AG04449 (cell line): ENCODE measurements at places on chromosomes 6 and 20.

DNA sequence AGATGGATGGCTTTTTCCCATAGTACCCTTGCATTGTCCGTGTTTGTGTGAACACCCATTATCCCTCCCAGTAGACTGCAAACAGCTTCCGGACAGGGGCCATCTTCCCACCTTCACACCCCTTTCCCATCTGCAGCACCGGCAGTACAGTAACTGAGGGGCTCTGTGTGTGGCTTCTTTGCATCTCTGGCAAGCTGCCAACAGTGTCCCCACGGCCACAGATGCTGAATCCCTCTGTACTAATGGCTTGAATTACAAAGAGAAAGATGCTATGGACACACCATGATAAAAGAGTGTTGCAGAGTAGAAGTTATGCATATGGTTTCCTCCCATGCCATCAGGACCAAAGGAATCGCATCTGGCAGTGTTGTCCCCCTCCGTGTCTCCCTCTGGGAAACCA is 101.1 kb upstream of the CDYL start:
- no peak for DNase-seq

- no peak for DNase-seq
Measured at GRCh38 chr6:3791526-3792203, 40.2 kb upstream of the PXDC1 start.

GRCh38 chr20:63027221-63027921 is 20.6 kb upstream of the BHLHE23 start:
- DNase-seq: no peak

GRCh38 chr6:3987053-3987452 is 91.9 kb downstream of the FAM217A start:
- DNase-seq: peak; percentile 17

- DNase-seq: no peak
Measured at GRCh38 chr6:145809785-145810184, 4.8 kb downstream of the FBXO30 start.

DNA sequence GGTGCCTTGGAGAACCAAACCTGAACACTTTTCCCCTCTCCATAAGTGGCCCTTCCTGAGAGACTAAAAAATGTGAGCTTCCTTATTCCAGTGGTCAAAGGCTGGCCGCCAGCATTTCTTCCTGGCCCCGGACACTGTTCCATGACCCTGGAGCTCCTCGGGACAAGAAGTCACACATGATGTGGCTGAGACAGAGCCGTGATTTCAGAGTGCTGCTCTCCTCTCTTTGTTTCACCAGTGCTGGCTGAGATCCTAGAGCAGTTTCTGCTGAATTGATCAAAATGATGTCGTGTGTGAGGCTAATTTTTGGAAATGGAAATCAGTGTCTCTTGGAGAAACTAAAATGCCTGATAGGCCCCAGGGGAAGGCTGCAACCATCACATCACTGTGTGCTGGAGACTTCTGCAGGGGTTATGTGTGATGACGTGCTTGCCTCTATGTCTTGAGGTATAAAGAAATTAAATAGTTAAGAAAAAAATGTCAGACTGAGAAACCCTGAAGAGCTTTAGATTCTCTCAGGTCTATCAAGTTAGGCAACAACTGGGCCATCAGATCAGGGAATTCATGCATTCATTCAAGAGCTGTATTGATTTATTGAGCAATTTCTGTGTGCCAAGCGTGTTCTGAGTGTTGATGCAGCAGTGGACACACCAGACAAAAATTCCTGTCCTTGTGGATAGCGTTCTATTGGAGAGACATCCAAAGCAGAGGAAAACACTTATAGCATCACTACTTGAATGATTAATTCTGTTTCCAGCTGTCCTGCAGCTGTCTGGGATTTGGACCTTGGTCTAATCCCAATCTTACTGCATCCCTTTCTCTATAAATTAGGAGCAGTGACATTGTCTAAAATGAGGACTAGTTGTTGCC is 72.7 kb upstream of the CCN6 start:
- DNase-seq: no peak

GRCh38 chr6:104625536-104625935 is 234.2 kb downstream of the HACE1 start:
- DNase-seq: peak; percentile 57

DNA sequence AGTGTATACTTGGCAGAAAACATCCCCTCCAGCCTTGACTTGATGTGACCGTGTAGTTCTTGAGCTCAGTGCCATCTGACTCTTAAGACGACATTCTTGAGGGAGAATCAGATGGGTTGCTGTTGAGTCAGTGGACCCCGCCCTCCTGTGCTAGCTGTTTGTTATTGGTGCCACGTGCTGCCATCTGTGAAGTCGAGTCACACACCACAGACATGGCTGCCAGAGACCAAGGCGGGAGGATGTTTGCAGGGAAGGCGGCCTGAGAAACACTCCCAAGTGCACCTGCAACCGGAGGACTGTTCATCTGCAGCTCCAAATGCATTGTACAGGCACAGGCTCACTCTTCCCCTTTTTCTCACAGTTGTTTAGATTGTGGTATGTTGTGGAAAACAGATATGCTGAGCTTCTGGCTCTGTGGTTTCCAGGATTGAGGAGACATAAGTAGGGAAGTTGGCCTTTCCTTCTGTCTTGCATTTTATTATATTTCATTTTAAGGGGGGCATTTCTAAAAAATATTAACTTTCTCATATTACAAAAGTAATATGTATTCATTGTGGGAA is 345.3 kb upstream of the ZFP64 start:
- no peak for DNase-seq

DNA sequence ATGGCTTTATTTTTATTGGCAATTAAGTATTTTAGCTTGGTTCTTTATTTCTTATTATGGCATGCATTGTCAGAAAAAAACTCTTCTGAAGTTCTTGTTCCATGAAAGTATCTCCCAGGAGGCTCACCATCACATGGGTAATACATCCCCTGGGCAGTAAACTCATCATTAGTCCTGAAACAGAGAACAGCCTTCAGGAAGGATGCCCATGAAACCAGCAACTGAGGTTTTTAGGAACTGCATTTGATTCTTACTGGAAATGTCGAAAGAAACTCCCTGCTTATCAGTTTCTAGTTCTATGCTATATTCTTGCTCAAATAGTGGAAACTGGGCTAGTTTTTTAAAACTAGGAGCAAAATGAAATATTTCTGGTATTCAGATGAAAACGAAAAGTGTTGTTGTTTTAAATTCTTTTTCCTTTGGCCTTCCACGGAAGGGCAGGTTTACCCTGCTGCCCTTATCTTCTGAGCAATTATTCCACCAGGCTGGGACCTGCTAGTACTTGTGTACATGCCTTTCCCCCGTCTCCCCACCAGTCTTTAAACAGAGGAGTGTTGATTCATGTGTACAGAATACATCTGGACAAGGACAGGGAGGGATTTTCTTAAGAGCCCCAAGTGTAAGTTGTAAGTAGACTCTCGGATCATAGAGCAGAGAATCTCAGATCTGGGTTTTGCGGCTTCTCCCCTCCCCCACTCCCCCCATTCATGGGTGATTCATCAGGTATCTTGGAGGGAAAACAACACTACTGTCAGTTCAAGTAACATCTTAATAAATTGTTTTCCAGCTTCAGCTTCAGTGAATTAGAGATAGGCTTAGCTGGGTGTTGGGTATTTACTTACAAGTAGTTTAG is 81.5 kb downstream of the RTN4IP1 start:
- no peak for DNase-seq

- DNase-seq: no peak
Measured at GRCh38 chr6:20658516-20658915, 124.3 kb downstream of the CDKAL1 start.

GRCh38 chr6:169087443-169088041 is 166.1 kb downstream of the THBS2 start:
- DNase-seq: no peak

DNA sequence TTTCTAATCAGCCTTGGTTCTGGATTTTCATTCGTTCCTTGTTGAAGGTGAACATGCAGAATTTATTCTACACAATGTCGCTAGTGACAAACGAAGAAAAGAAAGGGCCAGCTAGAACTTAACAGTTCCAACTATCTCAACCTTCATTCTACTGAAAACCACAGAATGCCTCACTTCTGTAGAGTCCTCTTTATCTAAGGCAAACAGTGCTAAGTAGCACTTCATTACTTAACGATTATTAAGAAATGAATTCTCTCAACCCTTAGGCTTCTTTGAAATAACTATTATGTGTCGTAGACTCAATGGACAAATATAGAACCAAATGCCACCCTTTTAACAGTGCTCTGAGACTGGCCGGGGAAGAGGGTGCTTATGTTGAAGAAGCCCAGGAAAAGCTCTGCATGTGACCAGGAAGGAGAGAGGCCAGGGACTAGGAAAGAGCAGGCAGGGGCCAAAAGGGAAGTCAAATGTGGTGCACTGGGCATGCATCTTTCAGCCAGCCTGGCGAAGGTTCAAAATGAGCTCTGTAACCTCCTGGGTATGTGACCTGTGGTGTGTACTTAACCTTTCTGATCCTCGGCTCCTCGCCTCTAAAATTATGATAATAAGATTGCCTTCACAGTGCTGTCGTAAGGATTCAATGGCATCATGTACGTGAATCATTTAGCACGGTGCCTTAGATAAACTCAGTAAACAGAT is 55.4 kb upstream of the BMP2 start:
- DNase-seq: no peak

DNA sequence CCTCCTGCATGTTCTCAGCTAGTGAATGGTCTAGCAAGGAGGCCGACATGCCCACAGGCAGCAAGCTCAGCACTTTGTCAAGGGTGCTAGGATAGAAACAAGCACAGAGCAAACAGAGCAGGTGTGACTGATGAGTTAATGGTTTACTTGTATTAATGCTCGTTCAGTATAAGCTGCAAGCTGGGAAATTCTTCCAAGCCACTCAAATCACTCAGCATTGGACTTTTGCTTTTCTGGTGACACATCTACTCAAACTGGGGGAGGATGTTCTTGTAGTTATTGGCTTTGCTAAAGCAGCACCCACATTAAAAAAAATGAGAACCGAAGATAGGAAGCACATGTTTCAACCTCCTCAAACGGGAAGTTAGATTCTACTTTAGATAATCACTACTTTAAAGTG is 43.1 kb upstream of the NEDD9 start:
- no peak for DNase-seq

DNA sequence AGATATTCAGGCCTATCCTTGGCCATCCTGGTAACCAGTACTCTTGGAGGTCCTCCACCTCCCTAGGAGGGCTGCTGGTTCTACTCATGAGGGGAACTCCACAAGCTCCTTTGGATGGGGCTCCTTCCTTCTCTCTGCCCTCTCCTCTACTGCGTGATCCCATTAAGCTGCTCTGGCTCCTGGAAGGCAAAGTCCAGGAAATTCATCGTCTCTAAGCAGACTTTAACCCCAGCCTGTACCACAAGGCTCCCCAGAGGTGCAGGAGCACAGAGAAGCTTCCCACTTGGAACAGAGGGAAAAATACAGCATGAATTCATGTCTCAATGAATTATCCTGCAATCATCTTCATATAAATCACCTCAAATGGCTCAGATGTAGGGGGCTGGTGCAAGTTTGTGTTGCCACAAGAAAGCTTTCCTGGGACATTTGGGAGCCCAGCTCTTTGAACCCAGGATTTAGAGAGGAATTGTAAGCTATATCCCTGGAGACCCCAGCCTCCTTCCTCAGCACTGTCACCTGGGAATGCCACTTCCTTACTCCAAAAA is 355.4 kb downstream of the CDC5L start:
- no peak for DNase-seq

DNA sequence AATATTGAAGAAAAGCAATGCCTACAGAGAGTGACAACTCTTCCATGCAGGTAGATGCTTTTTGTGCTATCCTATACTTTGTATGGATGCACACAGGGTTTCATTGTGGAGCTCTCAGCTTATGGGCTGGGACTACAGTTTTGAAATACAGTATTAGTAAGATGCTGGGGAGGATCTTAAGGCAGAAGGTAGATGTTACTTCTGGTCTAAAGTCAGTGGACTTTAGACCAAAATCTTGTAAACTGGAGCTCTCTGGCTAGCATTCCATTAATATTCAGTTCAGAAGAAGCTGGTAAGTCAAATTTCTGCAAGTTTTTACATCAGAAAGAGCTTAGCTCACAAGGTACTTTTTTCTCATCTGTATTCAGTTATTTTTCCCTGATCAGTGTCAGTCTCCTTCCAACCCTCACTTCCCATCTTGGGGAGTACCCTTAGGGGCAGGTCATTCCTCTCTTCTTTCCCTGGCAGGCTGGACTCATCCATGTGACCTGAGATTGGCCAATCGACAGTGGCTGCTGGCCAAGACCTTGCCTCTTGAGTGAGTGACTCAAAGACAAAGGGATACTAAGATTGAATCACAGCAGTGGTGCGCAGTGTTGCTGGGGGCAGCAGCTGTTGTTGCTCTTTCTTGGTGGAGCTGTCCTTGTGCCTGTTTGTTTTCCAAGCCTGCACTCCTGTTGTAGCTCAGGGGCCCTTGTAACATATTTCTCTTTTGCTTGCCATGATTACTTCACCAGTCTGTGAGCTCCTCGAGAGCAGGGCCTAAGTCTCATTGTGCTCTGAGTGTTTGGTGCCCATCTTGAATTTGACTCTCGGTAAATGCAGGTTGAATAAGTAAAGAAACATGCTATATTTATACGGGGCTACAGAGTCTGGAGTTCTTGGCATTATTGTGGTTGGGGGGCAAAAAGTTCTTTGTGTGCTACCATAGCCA is 2.8 kb upstream of the PHF20 start:
- peak; percentile 85 for DNase-seq

- no peak for DNase-seq
Measured at GRCh38 chr6:64538722-64539121, 903.1 kb downstream of the PHF3 start.

- no peak for DNase-seq
Measured at GRCh38 chr6:13573669-13574110, 711 bp upstream of the SIRT5 start.

DNA sequence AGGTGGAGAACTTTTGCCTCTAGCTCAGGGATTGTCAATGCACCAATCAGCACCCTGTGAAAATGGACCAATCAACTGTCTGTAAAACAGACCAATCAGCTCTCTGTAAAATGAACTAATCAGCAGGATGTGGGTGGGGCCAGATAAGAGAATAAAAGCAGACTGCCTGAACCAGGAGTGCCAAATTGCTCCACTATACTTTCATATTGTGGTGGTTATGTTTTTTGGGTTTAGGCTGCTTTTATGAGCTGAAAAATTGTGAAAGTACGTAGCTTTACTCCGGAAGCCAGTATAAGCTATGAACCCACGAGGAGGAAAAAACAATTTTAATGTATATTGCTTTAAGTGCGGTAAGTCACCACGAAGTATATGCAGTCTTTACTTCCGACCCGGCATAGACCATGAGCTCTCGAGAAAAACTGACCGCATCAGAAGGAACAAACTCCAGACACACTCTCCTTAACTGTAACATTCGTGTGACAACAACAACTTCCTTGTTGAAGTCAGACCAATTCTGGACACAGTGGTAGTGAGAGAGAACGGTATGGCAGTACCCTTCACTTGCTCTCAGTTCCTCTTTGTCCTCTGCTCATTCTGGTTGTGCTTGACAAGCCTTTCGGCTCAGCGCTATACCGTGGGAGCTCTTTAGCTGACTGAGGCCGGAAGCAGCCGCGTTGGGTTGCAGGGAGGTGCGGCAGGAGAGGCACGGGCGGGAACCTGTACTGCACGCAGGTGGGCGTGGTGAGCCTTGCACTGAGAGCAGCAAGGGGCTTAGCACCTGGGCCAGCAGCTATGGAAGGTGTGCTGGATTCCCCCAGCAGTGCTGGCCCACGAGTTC is 81.9 kb upstream of the E2F3 start:
- DNase-seq: no peak

- no peak for DNase-seq
Measured at GRCh38 chr6:17930321-17930993, 57.0 kb downstream of the KIF13A start.

GRCh38 chr6:135605278-135605790 is 107.8 kb upstream of the AHI1 start:
- DNase-seq: no peak
